ENCODE measurements at places on chromosomes 13 and 19.

- no peak for DNase-seq
Observed at GRCh38 chr13:94415500-94416237, 63.8 kb downstream of the DCT start.

DNA sequence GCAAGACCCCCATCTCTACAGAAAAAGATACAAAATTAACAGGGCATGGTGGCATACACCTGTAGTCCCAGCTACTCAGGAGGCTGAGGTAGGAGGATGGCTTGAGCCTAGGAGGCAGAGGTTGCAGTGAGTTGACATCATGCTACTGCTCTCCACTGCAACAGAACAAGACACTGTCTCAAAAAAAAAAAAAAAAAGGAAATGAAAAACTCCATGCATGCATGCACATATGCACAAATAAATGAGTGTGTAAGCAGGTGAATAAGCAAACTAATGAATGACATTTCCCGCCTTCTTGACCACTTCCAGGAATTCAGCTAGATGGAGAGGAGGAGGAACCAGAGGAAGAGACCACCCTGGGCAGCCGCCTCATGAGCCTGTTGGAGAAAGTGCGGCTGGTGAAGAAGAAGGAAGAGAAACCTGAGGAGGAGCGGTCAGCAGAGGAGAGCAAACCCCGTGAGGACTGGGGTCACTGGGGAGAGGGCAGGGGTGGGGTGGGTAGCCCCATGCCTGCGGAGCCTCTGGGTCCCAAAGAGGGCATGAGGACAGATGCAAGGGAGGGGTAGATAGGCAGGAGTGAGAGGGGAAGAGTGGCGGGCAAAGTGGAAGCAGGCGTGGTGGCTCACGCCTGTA lies 58.8 kb downstream of the RYR1 start:
- no peak for DNase-seq

DNA sequence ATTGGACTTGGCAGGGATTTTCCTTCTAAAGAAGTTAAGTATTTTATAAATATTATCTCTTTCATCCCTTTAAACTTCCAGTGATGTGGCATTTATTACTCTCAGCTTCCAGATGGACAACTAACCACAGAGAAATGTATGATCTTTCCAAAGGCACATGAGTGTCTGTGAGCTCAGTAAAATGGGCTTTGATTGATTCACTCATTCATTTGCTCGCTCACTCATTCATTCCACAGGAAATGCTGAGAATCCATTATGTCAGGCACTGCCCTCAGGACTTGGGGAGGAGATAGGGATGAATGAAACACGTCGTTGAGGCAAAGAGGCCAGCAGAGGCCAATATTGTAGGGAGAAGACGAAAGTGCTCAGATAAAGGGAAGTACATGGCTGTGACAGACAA lies 359.3 kb downstream of the EFNB2 start:
- DNase-seq = no peak

DNA sequence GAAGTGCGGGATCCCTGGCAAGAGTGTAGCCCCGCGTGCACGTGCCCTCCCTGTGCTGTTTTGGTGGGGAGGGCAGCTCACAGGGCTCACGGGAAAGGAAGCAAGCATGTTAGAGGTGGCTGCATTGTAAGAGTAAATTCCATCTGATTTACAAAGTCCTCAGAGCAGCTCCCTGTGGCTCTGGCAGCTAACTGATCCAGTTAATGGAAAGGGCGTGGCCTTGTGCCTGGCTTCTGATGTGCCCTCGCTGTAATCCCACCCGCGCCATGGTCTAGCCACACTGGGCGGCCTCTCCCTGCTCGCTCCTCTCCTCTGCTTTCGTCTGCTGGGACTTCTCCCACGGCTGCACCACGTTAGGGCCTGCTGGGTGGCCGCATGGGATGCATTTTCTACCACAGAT lies 258.5 kb downstream of the FGF9 start:
- no peak for DNase-seq

DNA sequence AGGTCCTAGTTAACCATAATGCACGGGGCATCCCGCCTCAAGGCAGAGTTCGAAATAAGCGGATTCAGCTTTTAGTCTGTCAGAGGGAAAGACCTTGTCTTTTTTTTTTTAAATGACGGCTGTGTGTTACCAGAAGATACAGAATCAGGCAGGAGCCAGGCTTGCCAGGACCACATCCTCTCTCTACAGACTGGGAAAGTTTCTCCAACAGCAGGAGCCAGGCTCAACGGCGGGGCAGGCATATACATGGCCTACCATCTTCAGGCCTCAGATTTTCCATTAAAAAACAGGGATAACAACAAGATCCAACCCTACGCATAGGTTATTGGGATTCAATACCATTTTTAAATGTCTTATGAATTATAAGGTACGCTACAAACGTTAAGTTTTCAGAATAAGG lies 17.8 kb downstream of the IRS2 start:
- no peak for DNase-seq

- DNase-seq = no peak
Observed at GRCh38 chr13:98301721-98302120, 124.7 kb upstream of the RNF113B start.

DNA sequence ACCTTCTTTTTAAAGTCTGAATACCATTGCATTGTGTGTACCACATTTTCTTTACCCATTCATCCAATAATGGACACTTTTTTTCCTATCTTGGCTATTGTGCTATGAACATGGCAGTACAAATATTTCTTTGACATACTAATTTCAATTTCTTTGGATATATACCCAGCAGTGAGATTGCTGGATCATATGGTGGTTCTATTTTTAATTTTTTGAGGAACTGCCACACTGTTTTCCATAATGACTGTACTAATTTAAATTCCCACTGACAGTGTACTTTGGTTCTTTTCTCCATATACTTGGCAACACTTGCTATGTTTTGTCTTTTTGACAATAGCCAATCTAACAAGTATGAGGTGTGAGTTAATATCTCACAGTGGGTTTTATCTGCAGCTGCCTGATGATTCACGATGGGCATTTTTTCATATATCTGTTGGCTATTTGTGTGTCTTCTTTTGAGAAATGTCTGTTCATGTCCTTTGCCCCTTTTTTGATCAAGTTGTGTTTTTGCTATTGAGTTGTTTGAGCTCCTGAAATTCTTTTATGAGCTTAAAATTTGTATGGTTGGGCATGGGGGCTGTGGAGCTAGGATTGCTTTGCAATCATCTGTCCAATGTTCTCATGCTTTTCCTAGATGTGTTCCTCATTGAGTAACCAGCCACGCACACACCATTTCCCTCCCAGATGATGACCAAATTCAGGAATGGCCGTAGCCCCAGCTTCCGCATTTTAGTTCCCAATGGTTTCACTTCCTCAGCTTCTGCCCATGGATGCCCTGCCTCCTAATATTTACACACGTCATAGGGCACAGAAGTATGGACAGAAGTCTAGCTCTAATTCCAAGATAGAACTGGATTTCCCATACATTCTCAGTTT lies 380.0 kb upstream of the SGCG start:
- no peak for DNase-seq

DNA sequence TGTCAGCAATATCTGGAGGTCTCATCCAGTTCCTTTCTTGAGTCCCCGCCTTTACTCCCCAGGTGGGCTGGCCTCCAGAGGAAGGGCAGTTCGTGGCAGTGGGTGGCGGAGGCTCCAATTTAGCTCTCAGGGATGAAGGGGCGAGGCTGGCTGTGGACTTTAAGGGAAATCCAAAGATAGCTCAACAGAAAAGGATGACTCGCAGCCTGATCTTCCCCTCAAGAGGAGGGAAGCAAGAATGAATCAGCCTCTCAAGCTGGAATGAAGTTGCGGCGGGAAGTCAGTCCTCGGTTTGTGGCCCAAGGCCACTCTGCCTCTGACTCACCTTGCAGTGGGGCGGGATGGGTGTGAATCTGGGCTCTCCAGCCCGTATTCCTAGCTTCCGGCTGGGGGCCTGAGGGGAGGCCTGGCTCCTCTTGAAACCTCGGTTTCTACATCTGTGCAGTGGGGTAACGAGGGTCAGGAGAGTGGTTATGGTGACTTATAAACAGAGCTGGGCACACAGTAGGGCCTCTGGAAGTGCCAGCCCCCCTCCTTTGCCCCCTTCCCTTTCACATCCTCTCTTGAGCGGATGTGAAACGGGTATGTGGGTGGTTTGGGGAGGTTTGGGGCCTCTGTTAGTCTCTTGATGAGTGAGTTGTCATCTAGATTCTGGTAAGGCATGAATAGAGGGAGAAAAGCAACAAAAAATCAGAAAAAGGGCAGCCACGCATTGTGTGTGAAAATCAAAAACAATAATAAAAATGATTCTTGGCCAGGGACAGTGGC lies 10.5 kb upstream of the SMG9 start:
- DNase-seq = peak; percentile 78

DNA sequence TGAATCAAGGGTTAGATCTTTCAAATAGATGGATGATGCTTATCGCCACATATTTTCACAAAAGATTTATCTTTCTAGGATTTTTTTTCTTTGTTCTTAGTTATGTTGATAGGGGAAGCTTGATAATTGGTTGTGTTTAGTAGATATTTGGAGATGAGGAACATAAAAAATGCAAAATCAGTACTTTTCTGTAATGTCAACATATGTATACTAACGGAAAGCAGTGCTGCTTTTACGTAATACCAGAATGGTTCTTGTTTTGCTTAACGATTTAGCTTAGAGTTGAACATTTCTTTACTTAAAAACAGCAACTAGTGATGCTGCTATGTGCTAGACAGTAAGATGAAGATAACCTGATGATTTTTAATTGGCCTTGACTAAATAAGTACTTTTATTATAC lies 3.0 kb downstream of the ZMYM2 start:
- DNase-seq = no peak

GRCh38 chr19:38061294-38061693 lies 154.3 kb downstream of the SIPA1L3 start:
- DNase-seq = no peak

DNA sequence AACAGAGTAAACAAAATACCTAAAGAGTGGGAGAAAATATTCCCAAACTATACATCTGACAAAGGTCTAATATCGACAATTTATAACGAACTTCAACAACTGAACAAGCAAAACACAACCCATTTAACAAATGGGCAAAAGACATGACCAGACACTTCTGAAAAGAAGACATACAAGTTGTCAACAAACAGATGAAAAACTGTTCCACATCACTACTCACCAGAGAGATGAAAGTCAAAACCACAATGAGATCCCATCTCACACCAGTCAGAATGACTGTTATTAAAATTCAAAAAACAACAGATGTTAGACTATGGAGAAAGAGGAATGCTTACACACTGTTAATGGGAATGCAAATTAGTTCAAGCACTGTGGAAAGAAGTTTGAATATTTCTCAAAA lies 233.8 kb upstream of the EDNRB start:
- no peak for DNase-seq

GRCh38 chr13:112572366-112572765 lies 15.6 kb downstream of the TUBGCP3 start:
- no peak for DNase-seq

- peak; percentile 77 for DNase-seq
Observed at GRCh38 chr19:43755256-43755801, 567 bp upstream of the SMG9 start.

DNA sequence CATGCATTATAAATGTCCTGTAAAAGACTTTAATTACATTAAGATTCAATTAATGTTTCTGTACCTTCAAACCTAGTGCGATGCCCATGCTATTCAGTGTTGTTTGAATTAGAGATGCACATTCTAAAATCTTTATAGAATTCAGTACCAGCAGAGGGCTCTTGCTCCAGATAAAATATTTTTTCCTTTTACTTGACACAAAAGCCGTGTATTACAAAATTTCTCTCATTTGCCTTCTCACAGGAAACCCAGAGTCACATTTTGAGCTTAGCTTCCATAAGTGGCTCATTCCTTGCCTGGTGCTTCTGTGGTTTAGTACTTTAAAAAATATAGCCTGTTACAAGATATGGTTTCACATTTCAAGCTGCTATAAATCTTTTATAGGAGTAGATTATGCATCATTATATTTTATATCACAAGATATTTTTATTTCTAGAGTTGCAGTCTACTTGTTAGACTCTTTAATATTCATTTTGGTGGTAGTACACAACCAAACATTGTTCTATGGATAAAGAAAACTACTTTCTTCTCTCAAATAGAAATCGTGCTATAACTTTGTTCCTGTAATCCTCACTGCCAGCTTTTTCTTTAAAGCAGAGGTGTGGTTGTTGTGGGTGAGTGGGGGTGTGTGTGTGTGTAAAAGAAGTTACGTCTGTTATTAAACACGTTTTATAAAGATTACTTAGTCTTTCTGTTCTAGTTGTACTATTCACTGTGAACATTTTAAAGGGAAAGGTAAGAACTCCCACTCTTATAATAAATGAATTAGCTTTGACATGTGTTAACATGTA lies 101.4 kb downstream of the RNF17 start:
- no peak for DNase-seq

DNA sequence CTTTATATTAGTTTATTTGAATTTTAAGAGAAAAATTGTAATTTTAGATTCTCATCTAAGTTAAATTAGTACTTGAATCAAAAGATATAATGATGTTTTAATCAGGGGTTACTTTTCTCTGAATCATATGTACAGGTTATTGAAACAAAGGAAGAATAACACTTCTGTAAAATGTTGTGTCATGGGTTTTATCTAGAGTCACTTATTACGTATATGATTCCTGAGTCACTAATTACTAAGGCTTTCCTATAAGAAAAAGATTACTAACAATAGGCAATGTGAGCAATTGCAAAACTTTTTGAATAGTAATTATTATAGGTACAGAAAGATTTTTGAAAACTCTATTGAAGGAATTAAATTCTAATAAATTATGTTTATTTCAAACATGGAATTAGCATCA lies 99.2 kb upstream of the KLF5 start:
- no peak for DNase-seq

DNA sequence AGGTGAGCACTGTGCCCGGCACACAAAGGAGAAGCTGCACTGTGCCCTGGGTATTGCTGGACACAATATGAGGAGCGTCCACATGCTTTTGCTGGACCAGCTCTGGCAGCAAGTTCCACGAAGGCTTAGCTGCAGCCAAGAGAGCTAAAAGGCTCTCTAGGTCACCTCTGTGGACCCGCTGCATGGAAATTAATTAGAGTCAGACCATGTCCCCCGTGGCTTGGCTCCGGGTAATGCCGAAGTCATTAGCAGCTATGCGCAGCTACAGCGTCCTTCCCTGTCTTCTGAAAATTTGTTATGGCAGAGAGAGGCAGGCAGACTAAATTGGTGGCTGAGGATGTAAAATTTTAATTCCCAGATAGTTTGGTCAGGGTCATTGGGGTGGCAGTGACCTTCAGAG lies 271.5 kb downstream of the SLC7A1 start:
- DNase-seq = no peak

DNA sequence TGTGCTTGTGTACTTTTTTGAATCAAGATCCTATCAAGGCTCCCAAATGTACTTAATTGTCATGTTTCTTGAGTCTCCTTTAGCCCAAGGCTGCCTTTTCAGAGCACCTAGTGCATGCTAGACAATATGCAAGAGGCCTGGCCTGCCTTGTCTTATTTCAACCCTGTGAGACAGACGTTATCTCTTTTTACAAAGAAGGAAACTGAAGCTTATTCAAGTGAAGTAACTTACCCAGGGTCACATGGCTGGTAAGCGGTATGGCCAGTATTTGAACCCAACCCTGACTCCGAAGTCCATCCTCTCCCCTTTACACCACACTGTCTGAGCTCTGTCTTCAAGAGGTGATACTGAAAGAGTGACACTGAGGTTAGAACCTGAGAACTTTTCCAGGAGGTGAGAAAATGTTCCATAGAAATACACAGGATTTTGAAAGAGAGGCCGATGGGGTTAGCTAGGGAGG lies 505.1 kb downstream of the FOXO1 start:
- no peak for DNase-seq

- DNase-seq = no peak
Observed at GRCh38 chr13:76014406-76015318, 378.5 kb downstream of the LMO7 start.

- peak; percentile 68 for DNase-seq
Observed at GRCh38 chr19:6678690-6679109, 8.7 kb upstream of the TNFSF14 start.

- DNase-seq = peak; percentile 58
Observed at GRCh38 chr19:29837448-29837981, 25.7 kb downstream of the CCNE1 start.

Data from stimulated activated CD4-positive, alpha-beta T cell treated with anti-CD3 and anti-CD28 coated beads, Interleukin-4, amount 100 ng/mL, for 1 hour (primary cell).